H9 (cell line): ENCODE measurements at places on chromosomes 12 and 14. TPM values are rescaled to one million over a fixed set of nuclear protein-coding genes. Genes with fewer than 3 reads are reported as not detected.

Gene AKAP3
- 1.3 TPM in 2 replicates for total RNA-seq

Gene MIPOL1
- total RNA-seq = 13.4 and 15.6 TPM in 2 replicates

DNA sequence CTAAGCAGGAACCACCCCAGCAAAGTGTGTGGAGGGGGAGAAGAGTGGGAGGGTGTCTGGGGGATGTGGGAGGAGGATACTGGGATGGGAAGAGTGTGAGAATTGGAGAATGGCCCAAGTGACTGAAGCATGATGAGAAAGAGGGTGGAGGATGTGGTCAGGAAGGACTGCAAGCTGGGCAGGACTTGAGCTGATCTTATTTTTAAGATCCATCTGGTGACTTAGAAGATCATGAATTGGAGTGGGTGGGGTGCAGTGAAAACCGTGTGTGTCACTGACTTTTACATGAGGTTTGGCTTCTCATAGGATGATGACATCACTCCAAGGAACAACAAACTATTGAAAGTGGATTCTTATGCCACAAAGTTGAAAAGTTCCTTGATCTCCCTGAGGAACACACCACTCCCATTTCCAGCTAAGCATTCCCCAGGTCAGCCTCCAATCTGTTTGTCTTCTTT lies 287.5 kb downstream of the GALC start:
- H3K27me3 ChIP-seq = no peaks in the 10 kb centered on the region
- DNase-seq = no peak
- H3K27ac ChIP-seq = no peak overlapping the region
- no peaks in the 10 kb centered on the region for H3K4me1 ChIP-seq
- no peak overlapping the region for H3K4me3 ChIP-seq
- no peaks in the 10 kb centered on the region for H3K36me3 ChIP-seq

- H3K27ac ChIP-seq = no peak overlapping the region
- H3K36me3 ChIP-seq = no peaks in the 10 kb centered on the region
- no peaks in the 10 kb centered on the region for H3K27me3 ChIP-seq
- H3K4me1 ChIP-seq = no peaks in the 10 kb centered on the region
- DNase-seq = peak; percentile 11
- no peak overlapping the region for H3K4me3 ChIP-seq
Observed at GRCh38 chr12:108751821-108752220, 20.5 kb upstream of the CORO1C start.

Gene KLRK1
- total RNA-seq = not detected in 2 replicates

GRCh38 chr14:86072116-86072894 lies 542.4 kb downstream of the FLRT2 start:
- no peak overlapping the region for H3K4me3 ChIP-seq
- no peak overlapping the region for H3K27ac ChIP-seq
- no peaks in the 10 kb centered on the region for H3K36me3 ChIP-seq
- DNase-seq = no peak
- H3K27me3 ChIP-seq = no peaks in the 10 kb centered on the region
- no peaks in the 10 kb centered on the region for H3K4me1 ChIP-seq
